ENCODE measurements at places on chromosomes 13 and 19. TPM values are rescaled to one million over a fixed set of nuclear protein-coding genes. Genes with fewer than 3 reads are reported as not detected.
A peak's percentile ranks its signal among the peaks of the same experiment; 100 is the strongest.

- no peaks in the 10 kb centered on the region for H3K36me3 ChIP-seq
- H3K4me1 ChIP-seq: peaks cover 4% of the 10 kb centered on the region
- H3K27me3 ChIP-seq: peaks cover 46% of the 10 kb centered on the region
- H3K27ac ChIP-seq: no peak overlapping the region
- peak overlapping the region; percentile 15 for H3K4me3 ChIP-seq
Observed at GRCh38 chr13:110874508-110874960, 40.3 kb downstream of the ANKRD10 start.

DNA sequence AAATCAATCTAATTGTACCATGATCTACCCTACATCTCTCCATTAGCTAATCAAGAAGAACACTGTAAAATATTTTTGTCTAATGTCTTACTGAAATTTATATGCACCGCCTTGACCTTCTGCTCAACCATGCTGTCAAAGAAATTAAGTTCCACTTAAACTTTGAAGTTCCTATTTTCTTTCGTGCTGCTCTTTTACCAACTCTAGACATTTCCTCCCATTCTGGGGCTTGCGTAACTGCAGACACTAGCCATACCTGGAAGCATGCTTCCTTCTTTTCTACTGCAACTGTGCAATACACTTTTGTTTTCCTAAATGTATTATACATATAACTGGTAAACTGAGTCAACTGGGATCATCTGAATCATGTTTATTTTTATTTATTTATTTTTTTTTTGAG lies 8.5 kb upstream of the UBE2L5 start:
- H3K27me3 ChIP-seq: no peaks in the 10 kb centered on the region
- no peak overlapping the region for H3K27ac ChIP-seq
- DNase-seq: no peak
- H3K36me3 ChIP-seq: no peaks in the 10 kb centered on the region

DNA sequence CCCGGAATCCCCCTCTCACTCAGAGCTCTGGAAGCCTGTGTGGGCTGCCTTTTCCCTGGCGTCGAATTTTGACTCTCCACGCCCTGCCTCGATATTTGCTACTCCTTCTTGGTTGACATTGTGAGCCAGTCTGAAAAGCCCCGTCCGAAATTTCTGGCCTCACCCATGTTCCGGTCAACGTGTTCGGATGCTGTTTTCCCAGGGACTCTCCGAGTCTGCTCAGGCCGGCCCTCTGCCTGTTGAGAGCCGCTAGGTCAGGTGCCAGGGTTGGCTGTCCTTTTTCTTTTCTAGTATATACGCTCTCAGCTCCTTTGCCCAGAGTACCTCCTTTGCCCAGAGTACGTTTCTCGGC lies 6.8 kb upstream of the DGKH start:
- H3K27ac ChIP-seq: no peak overlapping the region
- no peaks in the 10 kb centered on the region for H3K36me3 ChIP-seq

GRCh38 chr13:99832347-99832746 lies 139.2 kb downstream of the ZIC5 start:
- no peak for DNase-seq
- no peaks in the 10 kb centered on the region for H3K36me3 ChIP-seq
- no peak overlapping the region for H3K4me3 ChIP-seq
- H3K27ac ChIP-seq: no peak overlapping the region
- peaks cover 9% of the 10 kb centered on the region for H3K4me1 ChIP-seq

The NFILZ gene
- not detected for total RNA-seq
